ENCODE measurements at places on chromosomes 16 and 17. TPM values are rescaled to one million over a fixed set of nuclear protein-coding genes. Genes with fewer than 3 reads are reported as not detected.

Gene SLC13A2
- total RNA-seq, result not detected

Gene UMOD
- total RNA-seq, result not detected

Gene SLC38A8
- not detected for total RNA-seq

Gene CCDC144A
- total RNA-seq, result 2.9 TPM

Gene MYH1
- total RNA-seq, result not detected

Gene NGFR
- total RNA-seq, result not detected

Gene OTOP3
- total RNA-seq, result not detected

Data from activated naive CD8-positive, alpha-beta T cell treated with anti-CD3 and anti-CD28 coated beads, Interleukin-2, amount 10 ng/mL, durations not matched to agents 7 days and 5 days (primary cell).